Panc1 (cell line): ENCODE measurements at places on chromosomes 6 and 20.

DNA sequence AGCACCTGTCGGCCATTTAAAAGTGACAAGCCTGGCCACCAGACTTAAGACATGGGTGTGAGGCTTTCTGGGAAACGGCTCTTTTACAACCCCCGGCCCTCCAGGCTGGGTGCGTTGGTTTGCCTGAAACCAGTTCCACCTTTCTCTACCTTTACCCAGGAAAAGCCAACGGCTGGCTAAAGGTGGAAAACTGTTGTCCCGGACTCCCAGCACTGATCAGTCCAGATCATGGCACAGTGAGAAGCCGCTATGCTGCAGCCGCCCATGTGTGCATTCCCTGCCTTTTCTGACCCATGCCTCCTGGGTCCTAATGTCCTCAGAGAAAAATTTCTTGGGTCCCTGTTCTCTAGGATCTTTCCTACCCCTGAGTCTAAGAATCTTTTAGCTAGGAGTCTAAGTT, 655.7 kb upstream of the HS3ST5 start:
- H3K27me3 ChIP-seq = no peaks in the 10 kb centered on the region
- DNase-seq = no peak
- no peak overlapping the region for H3K27ac ChIP-seq
- no peaks in the 10 kb centered on the region for H3K36me3 ChIP-seq
- H3K4me1 ChIP-seq = no peaks in the 10 kb centered on the region
- H3K4me3 ChIP-seq = no peak overlapping the region; the same call in 1 of the 2 replicates

- no peak for DNase-seq
- no peak overlapping the region; the same call in 1 of the 2 replicates for H3K4me3 ChIP-seq
- no peak overlapping the region for H3K27ac ChIP-seq
- no peaks in the 10 kb centered on the region for H3K36me3 ChIP-seq
- H3K27me3 ChIP-seq = peaks cover 2% of the 10 kb centered on the region; the same call in 1 of the 2 replicates
Observed at GRCh38 chr20:59571551-59572314, 32.6 kb upstream of the PHACTR3 start.

DNA sequence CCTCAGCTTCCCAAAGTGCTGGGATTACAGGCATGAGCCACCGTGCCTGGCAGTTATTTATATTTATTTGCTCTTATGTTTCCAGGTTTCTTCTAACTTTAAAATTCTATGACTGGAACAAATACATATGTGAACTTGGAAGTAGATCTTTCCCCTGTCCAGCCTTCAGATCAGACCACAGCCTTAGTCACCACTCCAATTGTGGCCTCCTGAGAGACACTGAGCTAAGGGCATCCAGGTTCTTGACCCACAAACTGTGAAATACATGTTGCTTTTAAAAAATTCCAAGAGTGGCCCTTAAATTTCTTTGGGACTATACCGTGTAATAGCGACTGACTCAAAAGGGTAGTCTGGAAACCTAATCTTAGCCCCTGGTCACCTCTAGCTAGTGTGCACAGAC, 1.5 kb upstream of the ADGRG6 start:
- H3K4me1 ChIP-seq = peaks cover 21% of the 10 kb centered on the region
- no peak for DNase-seq
- peaks cover 4% of the 10 kb centered on the region; the same call in 1 of the 2 replicates for H3K36me3 ChIP-seq

DNA sequence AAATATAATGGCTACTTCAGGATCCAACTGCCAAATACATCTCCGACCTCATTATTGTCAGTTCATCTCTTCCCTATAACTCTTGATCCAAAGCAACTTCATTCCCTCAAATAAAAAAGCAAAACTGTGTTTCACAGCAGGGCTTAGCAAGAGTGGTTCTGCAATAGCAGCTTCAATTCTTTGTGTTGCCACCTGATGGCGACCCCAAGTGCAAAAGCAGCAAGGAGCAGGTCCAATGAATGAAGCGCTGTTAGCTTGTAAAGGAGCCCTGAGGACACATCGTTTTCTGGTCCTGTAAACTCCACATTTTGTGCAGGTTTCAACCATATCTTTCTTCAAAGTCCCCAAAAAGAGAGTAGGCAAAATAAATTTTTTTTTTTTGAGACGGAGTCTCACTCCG, 19.6 kb downstream of the RTN4IP1 start:
- no peaks in the 10 kb centered on the region for H3K27me3 ChIP-seq
- H3K36me3 ChIP-seq = no peaks in the 10 kb centered on the region
- no peak overlapping the region for H3K4me3 ChIP-seq

GRCh38 chr20:44717986-44718385, 2.8 kb downstream of the CCN5 start:
- DNase-seq = no peak
- peak overlapping the region; percentile 62; the same call in 1 of the 2 replicates for H3K27ac ChIP-seq
- H3K36me3 ChIP-seq = no peaks in the 10 kb centered on the region
- H3K4me1 ChIP-seq = peaks cover 77% of the 10 kb centered on the region
- no peak overlapping the region for H3K4me3 ChIP-seq

- no peak overlapping the region for H3K27ac ChIP-seq
- peaks cover 7% of the 10 kb centered on the region; the same call in 1 of the 2 replicates for H3K4me1 ChIP-seq
- no peak overlapping the region for H3K4me3 ChIP-seq
Observed at GRCh38 chr6:47043286-47043685, 1.2 kb upstream of the ADGRF1 start.

GRCh38 chr20:51125780-51126179, 102.9 kb upstream of the KCNG1 start:
- 0 out of 2 replicates have a peak, but pooled peaks cover 4% of the 10 kb centered on the region for H3K4me1 ChIP-seq
- H3K27ac ChIP-seq = no peak overlapping the region
- H3K36me3 ChIP-seq = no peaks in the 10 kb centered on the region

DNA sequence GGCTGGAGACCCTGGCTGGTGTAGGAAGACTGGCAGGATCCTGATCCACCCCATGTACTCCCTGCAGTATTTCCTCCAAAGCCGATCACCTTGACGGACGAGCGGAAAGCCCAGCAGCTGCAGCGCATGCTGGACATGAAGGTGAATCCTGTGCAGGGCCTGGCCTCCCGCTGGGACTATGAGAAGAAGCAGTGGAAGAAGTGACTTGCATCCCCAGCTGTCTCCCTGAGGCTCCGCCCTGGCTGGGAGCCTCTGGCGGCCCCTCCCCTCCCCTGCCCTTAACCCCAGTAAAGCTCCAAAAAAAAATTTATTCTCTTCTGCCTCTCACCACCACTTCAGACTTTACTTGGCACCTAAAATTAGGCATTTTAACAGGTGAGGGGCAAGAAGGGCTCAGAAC, 7.0 kb downstream of the COX4I2 start:
- H3K4me1 ChIP-seq = no peaks in the 10 kb centered on the region
- no peaks in the 10 kb centered on the region for H3K36me3 ChIP-seq
- H3K4me3 ChIP-seq = no peak overlapping the region
- no peaks in the 10 kb centered on the region for H3K27me3 ChIP-seq
- DNase-seq = no peak
- H3K27ac ChIP-seq = no peak overlapping the region

DNA sequence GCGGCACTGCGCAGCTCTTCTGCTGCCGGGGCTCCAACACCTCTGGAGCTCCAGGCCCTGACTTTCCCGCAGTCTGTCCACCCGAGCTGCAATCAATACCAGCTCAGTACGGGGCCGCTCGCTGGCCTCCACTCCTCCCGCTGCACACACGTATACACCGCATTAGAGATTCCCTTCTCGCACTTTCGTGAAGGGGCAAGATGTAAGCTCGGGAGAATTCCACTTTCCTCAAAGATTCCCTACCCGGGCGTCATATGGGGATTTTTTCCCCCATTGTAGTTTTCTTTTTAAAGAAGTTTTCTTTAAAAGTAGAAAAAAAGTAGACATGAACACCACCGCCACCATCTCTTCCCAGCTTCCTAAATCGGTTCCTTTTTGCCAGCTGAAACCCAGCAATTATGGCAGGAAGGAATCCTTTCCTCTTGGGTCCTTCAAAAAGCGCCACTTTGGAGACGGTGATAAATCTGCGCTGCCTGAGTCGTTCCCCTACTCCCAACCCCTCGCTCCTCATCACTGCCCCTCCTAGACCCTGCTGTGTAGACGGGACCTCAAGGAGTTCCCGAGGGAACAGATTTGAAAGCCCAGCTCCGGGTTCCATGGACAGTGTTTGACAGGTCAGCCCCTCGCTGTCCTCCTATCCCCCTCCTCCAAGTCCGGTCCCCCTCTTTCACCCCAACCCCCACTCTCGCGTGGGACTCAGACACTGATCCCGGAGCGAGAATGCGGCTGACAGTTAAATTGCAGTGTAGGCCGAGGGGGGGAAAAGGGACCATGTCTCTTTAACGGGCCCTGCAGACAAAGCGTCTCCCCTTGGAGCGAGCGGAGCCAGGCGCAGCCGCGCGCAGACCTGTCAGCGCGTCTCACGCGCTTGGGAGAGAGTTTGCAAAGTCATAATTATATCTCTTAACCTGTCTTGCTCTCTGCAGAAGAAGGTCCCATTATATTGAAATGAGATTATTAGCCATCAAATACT, 39.5 kb downstream of the NCR2 start:
- no peaks in the 10 kb centered on the region for H3K36me3 ChIP-seq
- H3K4me3 ChIP-seq = no peak overlapping the region; the same call in 1 of the 2 replicates
- H3K4me1 ChIP-seq = 0 out of 2 replicates have a peak, but pooled peaks cover 5% of the 10 kb centered on the region
- H3K27me3 ChIP-seq = peaks cover 29% of the 10 kb centered on the region

GRCh38 chr6:155120034-155120433, 124.9 kb downstream of the TIAM2 start:
- no peaks in the 10 kb centered on the region for H3K27me3 ChIP-seq
- no peaks in the 10 kb centered on the region for H3K36me3 ChIP-seq
- H3K4me3 ChIP-seq = no peak overlapping the region
- DNase-seq = no peak
- H3K4me1 ChIP-seq = peaks cover 18% of the 10 kb centered on the region
- H3K27ac ChIP-seq = 0 out of 2 replicates have a peak overlapping the region, but pooled peaks have one; percentile 7

DNA sequence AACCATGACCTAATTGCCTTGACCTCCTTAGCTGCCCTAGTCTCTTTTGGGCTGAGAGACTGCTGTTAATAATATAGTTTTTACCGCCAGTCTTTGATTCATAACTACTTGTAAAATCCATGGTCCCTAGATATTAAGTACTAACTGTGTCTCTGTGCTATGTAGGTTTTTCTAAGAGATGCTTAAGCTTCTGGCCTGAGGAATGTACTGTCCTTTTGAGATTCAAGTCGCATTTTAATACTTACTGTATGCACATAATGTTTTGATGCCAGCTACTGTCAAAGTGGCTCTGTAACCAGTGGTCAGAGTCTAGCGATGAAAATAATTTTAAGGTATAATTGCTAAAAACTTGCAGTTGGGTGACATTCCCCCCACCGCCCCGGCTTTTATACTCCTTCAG, 2.1 kb downstream of the AKAP12 start:
- peak overlapping the region; percentile 77 for H3K4me3 ChIP-seq
- H3K4me1 ChIP-seq = peaks cover 6% of the 10 kb centered on the region; the same call in 1 of the 2 replicates
- H3K36me3 ChIP-seq = no peaks in the 10 kb centered on the region

DNA sequence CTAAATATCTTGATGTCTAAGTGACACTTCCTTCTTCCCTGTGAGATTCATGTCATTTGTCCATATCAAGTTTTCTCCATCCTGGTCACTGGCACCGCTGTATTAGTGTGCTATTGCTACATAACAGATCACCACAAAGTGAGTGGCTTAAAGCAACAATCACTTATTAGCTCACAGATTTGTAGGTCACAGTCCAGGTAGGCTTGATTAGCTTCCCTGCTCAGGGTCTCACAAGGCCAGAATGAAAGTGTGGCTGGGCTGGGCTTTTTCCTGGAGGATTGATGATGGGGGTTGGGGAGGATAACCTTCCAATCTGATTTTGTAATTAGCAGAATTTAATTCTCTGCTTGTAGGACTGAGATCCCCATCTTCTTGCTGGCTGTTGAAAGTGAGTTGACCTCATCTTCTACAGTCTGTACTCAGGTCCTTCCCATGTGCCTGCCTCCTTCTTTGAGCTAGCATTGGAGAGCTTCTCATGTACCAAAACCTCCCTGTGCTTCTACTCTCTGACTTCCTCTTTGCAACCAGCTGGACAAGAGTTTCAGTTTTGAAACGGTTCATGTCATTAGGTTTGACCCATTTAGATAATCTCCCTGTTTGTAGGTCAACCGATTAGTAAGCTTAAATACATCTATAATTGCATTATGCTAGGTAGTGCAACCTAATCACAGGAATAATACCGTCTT, 152.4 kb upstream of the MAN1A1 start:
- H3K4me3 ChIP-seq = no peak overlapping the region
- no peaks in the 10 kb centered on the region; the same call in 1 of the 2 replicates for H3K36me3 ChIP-seq
- no peaks in the 10 kb centered on the region for H3K4me1 ChIP-seq
- no peak overlapping the region for H3K27ac ChIP-seq
- no peaks in the 10 kb centered on the region for H3K27me3 ChIP-seq

DNA sequence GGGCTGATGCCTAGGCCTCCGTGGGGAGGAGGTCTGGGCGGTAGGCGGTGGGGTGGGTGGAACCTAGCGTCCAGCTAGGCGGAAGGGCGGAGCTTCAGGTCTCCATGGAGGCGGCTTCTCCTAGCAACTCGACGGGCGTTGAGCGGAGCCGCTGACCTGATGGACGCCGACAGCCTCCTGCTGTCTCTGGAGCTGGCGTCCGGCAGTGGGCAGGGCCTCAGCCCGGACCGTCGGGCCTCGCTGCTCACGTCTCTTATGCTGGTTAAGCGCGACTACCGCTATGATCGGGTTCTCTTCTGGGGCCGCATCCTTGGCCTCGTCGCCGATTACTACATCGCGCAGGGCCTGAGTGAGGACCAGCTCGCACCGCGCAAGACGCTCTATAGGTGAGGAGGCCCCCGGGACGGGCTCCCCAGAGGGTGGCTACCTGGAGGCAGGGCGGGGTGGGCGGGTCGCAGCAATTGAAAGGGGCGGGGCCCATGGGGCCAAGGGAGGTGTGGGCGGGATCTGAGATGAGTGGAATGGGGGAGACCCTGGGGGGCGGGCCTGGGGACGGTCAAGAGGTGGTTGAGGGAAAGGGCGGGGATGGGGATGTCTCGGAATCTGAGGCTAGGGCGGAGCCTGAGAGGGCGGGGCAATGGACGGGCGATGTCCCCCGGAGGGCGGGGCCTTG, at the start of gene RSPH9:
RSPH9 (plus strand) TSS at position 97 of the 673 bp plus-strand sequence; CDS start at position 160, 63 bp downstream.
- no peak within 1 kb of the TSS for H3K27ac ChIP-seq
- H3K27me3 ChIP-seq = no peaks in the 10 kb centered on the region
- H3K36me3 ChIP-seq = no peaks in the 10 kb centered on the region
- H3K4me3 ChIP-seq = peak within 1 kb of the TSS; percentile 54
- no peak for DNase-seq

DNA sequence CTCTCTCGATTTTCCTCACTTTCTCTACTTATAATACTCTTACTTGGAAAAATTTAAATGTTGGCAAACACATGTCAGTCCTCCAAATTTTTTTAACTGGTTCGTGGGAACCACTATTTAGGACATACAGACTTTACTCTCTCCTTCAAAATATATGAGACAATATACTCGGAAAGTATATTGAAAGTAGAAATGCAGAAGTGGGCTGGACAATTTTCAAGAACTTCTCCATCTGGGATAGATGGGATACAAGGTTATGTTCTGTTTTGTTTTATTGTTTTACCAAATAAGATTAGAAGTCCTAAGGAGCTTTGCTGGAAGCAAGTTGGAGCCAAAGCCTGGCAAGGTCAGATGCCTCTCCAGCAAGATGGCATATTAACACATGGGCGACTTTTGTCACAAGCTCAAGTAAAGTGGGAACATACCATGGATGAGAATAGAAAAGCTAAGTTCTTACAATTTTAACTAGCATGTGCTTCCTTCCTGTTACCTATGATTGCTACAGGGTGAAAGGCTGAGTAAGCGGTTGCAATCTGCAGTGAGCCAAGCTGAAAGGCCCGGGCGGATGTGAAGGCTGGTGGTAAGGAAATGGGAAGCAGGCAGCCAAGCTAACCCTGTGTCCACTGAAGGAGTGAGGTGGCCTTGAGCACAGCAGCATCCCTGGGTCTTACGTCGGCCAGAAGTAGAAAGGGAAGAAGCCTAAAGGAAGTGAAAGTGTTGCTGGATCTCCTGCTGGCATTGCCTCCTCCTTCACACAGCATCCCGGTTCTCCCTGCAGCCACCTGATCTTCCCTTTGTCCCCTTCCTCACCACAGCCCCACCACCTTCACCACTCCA, 7.1 kb downstream of the MAP3K5 start:
- peaks cover 35% of the 10 kb centered on the region for H3K4me1 ChIP-seq
- no peaks in the 10 kb centered on the region for H3K27me3 ChIP-seq
- H3K4me3 ChIP-seq = 0 out of 2 replicates have a peak overlapping the region, but pooled peaks have one; percentile 1
- DNase-seq = no peak
- H3K27ac ChIP-seq = peak overlapping the region; percentile 44
